Urinary bladder (tissue), 4 donors: ENCODE measurements at places on chromosomes 2 and 18. TPM values are rescaled to one million over a fixed set of nuclear protein-coding genes. Genes with fewer than 3 reads are reported as not detected.

DNA sequence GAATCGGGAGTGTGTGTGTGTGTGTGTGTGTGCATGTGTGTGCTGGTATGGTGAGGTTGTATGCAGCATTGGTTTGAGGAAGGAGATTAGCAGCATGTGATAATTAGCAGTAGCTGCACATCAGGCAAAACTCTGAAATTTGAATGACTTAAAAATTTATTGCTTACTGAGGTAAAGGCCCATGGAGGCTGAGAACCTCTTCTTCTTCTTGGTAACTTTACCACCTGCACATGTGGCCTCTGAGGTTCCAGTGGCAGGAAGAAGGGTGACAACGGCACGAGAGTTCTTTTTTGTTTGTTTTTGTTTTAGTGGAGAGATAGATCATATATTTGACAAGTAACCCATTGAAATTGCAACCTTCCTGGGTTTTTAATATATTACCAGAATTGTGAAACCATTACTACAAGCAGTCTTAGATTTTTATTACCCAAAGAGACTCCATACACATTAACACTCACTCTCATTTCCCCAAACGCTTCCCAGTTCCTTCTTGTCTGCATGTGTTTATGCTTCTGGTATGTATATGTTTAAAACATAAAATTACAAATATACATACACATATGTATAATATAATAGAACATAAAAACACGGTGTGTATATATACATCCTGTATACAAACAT lies 292.1 kb downstream of the PTGR3 start:
- DNase-seq = no peak

The AQP12A gene
- polyA plus RNA-seq = not detected

The PLEKHH2 gene
- 7.0 TPM for polyA plus RNA-seq

DNA sequence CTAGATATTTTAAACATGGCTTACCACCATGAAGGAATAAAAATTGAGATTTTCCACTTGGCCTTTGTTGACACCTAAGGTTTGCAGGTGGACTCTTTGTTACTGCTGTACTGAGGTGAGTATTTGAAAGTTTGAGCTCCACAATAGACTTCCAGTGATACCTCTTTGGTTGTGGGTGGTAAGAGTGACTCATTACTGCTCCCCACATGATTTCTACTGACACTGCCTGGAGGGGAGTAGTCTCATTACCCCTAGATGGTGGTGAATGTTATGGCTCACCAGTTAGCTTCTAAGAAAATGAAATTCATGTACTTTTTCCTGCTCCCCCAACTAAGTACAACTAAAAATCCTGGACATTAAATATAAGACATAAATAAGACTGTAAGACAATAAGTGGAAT lies 1183.1 kb upstream of the TMEFF2 start:
- no peak for DNase-seq
